Stimulated activated CD4-positive, alpha-beta T cell treated with anti-CD3 and anti-CD28 coated beads, Interleukin-12 subunit alpha, Interleukin-12 subunit beta, amount 100 ng/mL, for 24 hours (primary cell): ENCODE measurements at places on chromosomes 13 and 19.

DNA sequence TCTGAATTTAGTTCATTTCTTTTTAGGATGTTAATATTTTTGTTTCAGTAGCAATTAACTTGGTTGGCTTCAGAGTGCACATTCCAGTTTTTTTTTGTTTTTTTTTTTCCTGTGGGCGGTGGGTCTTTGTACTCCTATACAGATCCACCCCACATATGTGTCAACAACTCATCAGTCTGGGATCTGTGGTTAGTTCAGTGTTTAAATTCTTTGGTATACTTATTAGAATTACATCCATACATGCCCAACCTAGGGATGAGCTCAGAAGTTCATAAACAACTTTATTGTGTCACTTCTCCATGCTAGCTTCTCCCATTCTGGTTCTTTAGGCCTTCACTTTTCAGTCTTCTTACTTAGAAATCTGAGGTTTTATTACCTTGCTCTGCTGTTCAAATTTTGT, 50.9 kb downstream of the PCCA start:
- no peak for DNase-seq

- no peak for DNase-seq
Observed at GRCh38 chr13:45799451-45799850, 52.1 kb downstream of the SIAH3 start.

- no peak for DNase-seq
Observed at GRCh38 chr19:35204799-35205732, 23.5 kb downstream of the FAM187B start.

- peak; percentile 24 for DNase-seq
Observed at GRCh38 chr13:99215184-99215830, 14.7 kb downstream of the UBAC2 start.

DNA sequence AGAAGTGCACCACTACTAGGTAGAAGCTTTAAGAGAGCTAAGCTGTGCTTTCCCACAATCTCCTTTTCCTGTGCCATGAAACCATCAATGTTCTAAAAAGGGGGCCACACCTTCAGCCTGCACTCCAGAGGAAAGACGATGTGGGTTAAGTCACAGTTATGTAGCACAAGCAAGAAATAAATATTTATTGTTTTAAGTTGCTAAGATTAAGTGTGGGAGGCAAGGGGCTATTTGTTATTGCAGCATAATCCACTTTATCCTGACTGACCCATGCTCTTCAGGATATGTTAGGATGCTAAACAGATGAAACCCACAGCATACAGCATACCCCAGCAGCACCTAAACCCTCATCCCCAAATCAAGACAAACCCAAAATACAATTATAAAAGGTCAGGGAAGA, 64.7 kb downstream of the MBD3L2B start:
- no peak for DNase-seq
